ENCODE measurements at places on chromosomes 3 and 15.

DNA sequence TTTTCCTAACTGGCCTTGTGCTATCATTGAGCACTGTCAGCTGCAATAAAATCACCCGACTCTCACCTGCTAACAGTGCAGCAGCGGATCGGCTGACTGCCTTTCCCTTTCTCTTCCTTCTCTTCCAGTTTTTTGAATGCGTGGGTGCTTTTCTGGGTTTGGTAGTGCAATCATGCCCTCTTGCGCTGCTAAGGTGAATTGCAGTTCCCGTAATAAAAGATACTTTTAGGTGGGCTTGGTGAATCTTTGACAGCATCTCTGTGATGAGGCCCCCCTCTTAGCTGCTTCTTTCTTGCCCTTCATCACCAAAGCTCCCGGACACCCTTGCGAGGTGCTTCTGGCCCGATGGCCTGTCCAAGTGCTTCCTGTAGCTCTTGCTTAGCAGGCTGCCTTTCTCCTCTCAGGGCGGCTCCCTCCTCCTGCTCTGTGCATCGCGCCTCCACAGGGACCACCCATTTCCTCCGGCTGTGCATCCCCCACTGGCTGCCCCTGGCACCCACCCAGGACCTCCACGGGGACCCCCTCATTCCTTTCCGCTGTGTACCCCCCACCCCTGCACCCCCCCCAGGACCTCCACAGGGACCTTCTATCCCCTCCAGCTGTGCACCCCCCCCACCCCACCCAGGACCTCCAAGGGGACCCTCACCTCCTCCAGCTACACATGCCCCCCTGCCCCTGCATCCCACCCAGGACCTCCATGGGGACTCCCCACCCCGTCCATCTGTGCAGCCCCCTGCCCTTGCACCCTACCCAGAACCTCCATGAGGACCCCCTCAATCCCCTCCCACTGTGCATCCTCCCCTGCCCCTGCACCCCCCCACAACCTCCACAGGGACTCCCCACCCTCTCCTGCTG lies 50.8 kb upstream of the RPL32 start:
- no peak for DNase-seq

GRCh38 chr3:22156868-22157267 lies 405.9 kb upstream of the ZNF385D start:
- no peak for DNase-seq

- no peak for DNase-seq
Measured at GRCh38 chr15:44542596-44542995, 5.6 kb downstream of the EIF3J start.

DNA sequence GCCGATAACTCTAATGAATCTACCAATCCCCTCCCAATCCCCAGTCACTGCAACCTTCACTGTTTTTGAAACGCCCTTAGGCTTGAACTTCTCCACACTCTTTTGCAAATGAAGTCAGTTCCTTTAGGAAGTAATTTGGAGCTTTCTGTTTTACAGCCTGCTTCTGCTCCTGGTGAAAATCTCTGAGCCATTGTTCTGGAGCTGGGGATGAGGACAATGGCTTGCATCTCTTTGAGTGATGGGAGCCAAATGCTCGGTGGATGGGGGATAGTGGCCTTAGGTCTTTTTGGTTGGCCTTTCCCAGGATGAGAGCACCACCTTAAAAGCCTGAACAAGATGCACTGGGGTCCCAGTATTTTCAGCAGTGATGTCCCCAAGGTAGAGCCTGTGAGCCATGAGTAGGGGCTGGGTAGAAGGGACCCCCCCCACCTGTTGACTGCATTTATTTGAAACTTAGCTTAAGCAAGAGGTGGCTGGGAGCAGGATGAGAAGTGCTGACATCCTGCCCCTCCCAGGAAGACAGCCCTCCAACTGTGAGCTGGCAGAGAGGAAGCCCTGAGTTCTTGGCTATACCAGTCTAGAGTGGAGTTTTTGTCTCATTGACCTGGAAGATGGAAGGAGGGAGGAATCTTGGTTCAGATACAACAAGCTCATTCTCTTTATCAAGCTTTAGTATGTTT lies 7.6 kb upstream of the MYO5C start:
- no peak for DNase-seq

DNA sequence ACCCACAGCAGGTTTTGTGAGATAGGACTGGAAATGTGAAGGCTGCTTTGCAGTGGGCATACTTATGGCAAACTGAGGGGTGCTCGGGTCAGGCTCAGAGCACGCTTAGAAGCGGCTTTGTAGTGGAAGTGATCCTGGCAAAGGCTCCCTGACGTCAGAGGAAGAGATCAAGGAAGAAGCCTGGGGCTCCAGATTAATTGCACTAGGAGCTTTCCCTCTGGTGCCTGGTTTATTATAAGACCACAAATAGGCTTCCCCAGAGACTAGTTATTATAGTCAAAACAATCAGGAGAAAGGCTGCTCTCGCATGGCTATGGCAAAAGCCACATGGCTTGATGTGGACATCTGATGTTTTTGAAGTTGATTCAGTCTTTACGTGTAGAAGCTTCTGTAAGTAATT lies 515.1 kb downstream of the GABRG3 start:
- DNase-seq: no peak

GRCh38 chr3:29537889-29538609 lies 257.2 kb downstream of the RBMS3 start:
- DNase-seq: no peak

- DNase-seq: no peak
Measured at GRCh38 chr3:69907554-69907953, 92.0 kb upstream of the SAMMSON start.

GRCh38 chr3:33030246-33030645 lies 66.7 kb downstream of the GLB1 start:
- DNase-seq: no peak

DNA sequence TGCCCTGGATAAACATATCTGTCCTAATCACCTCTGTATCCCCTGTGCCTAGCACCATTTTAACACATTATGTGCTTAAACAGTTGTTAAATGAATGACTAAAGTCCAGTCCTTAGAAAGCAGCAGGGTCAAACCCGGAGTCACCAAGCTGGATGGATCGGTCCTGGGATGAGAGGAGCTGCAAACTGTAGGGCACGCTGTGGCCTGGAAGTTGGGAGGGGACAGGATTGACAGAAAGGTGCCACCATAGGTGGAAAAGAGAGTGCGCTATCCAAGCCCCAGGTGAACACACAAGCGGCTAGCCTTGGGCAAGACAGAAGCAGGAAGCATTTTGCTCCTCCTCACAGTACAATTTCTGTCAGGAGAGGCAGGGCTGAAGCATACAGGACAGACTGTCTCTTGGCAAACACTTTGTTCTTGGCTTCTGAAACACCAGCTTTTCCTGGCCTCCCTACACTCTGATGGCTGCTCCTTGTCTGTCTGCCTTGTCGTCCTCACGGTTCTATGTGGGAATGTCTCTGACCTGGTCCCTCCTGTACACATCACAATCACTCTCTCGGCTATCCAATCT lies 48.4 kb upstream of the KY start:
- DNase-seq: no peak

DNA sequence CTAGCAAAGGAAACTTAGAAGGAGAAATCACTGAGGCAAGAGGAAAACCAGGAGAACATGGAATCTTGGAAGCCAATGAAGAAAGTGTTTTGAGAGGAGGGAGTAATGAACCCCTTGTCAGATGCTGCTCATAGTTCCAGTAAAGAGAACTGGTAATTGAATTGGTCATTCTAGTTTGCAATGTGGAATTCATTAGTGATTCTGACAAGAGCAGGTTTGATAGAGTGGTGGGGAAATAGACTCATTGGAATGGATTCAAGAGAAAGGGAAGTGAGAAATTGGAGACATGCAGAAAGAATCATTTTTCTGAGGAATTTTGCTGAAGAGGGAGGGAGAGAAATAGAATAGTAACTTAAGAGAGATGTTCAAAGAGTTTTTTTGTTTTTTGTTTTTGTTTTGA lies 21.0 kb downstream of the GLCE start:
- DNase-seq: no peak

GRCh38 chr3:143840636-143841035 lies 7.6 kb downstream of the SLC9A9 start:
- DNase-seq: no peak

DNA sequence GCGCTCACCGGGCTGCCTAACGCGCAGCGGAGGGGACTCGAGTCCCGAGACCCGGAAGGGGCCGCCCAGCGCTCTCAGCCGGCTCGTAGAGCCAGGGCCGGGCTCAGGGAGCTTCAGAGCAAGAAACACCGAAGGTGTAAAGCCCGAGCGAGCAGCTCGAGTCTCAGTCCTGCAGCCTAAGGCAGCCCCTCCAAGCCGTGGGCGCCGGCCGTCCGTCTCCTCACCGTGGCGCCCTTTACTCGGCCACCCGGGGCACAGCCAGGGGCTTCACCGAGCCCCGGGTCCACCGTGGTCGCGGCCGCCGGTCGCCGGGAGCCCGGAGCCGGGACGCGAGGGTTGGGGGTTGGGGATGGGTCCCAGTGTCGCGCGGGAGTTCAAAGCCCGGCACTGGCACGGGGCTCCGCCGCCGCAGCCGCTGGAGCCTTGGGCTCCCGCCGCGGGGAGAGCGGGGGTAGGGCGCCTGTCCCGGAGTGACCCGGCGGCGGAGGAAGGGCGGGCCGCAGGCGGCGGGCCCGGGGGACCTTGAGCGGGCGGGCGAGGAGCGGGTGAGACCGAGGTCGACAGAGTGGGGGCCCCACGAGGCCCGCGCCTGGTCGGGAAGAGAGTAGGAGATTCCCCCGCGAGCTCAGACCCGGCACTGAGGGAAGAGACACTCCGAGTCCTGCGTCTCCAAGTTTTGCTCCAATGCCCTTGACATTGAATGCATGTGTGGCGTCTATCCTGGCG lies 26.9 kb upstream of the THRB start:
- no peak for DNase-seq

- DNase-seq: peak; percentile 38
Measured at GRCh38 chr3:10263646-10264363, 15.5 kb downstream of the TATDN2 start.

DNA sequence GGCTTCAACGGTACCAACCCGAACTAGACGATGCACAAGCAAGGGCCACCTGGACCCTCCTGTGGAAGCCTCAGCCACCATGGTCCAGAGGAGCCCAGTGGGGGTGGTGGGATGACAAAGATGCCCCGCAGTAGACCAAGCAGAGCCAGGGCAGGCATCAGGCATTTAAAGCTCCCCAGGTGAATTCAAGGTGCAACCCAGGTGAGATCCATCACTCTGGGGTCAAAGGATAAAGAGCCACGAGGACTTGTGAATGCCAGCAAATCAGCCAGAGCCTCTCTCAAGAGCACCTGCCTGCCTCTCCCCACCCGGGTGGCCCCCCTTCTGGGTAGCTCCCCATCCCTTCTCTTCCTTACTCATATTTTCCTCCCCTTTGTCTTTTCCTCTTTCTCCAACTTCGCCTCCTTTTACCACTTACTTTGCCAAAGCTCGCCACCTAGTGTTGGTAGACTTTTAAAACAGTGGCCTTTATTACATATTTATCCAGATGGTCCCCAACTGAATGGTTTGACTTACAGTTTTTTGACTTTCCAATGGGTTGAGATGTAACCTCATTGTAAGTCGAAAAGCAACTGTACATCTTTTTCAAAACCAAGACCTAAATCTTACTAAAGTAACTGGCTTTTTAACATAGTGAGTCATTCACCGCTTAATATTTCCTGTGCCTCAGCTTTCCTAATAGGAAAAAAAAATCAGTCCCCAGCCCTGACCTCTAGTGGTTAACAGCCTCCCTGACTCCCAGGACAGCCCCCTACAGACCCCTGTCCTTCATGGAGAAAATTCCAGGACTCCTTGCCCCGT lies 18.8 kb downstream of the PLA2G4F start:
- DNase-seq: no peak

All from CD8-positive, alpha-beta T cell (primary cell).